ENCODE measurements at places on chromosomes 3 and 15.

DNA sequence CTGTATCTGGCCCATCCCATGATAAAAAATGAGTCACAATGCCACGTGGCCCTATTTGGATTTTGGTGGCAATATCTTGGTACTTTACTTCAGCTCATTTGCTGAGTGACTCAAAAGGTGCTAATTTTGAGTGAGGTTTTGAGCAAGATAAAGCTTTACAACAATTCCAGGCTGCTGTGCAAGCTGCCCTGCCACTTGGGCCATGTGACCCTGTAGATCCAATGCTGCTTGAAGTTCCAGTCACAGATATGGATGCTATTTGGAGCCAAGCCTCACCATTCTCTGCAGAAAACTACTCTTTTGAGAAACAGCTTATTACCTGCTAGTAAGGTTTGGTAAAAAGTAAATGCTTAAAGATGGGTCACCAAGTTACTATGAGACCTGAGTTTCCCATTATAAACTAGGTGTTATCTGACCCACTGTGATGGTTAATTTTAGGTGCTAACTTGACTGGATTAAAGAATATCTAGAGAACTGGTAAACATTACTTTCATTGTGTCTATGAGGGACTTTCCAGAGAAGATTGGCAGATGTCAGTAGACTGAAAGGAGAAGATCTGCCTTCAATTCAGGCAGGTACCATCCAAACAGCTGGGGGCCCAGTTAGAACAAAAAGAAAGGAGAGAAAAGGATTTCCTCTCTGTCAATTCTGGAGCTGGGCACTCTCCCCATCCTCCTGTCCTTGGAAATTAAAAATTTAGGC, 1083.9 kb downstream of the DIPK2A start:
- DNase-seq, result no peak

GRCh38 chr15:59170295-59171066, 36.2 kb upstream of the LDHAL6B start:
- DNase-seq, result no peak

DNA sequence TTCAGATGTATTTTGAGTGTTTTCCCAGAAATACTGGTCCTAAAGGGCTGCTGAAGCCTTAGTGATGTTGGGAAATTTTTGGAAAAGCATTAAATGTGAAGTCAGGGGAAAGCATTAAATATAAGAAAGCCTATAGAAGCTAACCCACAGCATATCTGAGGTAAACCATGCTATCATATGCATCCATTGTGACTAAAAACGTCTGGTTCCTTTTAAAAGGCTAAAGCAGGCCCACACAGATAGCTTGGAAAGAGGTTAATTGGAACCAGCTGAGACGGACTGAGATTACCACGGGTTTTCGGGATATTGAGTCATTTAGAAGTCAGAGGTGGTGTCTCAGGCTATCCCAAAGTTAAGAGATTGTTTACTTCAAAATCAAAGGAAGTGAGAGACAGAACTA, 78.2 kb downstream of the CYP19A1 start:
- DNase-seq, result no peak

- DNase-seq, result no peak
Measured at GRCh38 chr15:39359771-39360170, 221.1 kb upstream of the THBS1 start.

DNA sequence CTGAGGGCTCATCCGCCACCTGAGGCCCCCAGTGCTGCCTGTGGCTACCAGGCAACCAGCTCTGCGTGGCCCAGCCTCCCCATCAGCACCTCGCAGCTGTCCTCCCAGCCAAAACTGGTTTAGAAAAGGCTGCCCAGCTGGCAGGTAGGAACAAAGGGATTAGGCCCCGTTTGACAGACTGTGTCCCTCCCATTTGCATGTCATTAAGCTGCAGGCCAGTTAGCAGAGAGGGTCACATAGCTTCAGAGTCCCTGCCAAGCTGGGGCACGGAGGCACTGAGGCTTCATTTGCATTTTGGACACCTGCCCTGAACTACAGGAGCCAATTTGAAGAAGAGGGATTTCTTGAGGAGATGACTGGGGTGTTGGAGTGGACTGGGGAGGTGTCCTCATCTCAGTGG, 177.9 kb downstream of the TLE3 start:
- DNase-seq, result no peak

DNA sequence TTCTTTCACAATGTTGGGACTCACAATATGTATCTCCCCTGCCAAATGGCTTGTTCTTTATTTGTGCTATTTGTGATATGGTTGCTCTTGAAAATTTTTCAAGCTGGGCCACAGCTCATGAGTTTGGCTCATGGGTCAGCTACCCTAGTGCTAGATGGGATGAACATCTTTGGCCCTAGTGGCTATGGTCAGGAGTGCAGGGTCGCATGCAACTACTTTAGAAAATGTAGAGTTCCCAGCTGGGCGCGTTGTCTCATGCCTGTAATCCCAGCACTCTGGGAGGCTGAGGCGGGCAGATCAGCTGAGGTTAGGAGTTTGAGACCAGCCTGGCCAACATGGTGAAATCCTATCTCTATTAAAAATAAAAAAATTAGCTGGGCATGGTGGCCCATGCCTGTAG, 55.8 kb downstream of the POLR2M start:
- DNase-seq, result no peak

DNA sequence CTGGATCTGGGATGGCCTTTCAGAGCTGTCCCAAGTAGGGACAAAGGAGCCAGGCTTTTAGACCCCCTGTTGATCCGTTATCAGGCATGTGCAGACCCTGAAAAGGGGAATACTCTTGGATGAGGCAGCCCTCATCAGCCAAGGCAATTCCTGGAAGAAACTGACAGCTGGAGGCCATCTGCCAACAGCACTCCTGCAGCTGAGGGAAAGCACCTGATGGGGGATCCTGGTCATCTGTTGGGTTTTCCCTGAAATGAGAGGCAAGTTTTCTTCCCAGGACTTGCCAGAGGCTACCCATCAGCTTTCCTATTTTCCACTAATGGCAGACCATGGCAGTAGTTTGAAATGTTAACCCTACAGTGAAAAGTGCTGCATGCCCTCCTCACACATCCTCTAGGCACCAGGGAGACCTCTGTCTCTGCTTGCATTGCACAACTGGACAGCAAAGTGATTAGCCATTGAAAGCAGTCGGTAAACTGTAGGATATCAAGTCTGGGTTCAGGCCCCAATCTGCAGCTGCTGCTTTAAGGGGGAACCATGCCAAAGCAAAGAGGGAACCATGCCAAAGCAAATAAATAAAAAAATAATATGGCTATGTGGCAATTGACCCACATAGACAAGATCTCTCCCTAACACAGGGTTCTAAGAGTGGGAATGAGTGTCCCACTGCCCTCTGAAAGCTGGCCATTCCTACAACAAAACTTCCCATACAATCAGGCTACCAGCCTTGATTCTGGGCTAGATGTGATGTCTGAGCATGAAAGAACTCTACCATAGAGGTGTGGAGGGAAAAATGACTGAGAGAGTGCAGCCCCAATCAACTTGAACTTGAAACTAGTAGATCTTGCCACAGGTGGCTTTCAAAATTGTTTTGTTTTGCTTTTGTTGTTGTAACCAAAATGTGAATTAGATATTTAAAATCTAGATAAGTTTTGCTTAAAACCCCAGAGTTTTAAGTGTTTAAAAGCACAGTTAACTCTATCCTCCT, 232.0 kb upstream of the STT3B start:
- DNase-seq, result no peak

DNA sequence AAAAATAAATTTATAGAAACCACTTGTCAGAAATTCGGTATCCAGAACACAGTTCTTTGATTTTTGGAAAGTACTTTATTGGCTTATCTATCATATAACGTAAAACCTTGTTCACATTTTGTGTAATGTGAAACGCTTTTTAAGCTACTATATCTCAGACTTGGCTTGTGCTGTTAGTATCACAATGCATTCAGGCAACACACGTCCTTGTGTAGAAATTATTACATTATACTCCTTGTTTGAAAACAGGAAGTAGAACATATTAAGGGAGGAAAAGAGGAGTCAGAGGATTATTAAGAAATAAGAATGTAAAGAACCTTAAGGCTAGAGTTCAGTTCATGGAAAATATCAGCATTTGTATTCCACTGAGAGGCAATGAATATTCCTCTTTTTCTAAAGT, 1.6 kb downstream of the DNAJC13 start:
- no peak for DNase-seq

DNA sequence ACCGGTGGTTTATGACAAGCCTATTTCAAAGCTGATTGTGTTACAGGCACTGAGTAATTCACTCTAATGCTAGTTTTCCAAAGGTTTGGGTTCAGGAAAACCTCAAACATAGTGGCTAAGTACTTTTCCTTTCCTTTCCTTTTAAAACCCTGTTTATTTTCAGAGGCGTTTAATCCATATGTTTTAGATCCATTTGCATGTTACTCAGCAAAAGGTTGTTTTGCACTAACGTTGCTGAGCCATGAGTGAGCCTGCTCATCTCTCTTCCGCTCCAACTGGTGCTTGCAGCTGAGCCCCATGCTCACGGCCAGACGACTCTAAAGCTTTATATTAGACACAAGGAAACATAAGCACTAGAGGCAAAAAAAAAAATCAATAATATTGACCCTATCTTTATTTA, 9.4 kb downstream of the CEMIP start:
- DNase-seq, result no peak

DNA sequence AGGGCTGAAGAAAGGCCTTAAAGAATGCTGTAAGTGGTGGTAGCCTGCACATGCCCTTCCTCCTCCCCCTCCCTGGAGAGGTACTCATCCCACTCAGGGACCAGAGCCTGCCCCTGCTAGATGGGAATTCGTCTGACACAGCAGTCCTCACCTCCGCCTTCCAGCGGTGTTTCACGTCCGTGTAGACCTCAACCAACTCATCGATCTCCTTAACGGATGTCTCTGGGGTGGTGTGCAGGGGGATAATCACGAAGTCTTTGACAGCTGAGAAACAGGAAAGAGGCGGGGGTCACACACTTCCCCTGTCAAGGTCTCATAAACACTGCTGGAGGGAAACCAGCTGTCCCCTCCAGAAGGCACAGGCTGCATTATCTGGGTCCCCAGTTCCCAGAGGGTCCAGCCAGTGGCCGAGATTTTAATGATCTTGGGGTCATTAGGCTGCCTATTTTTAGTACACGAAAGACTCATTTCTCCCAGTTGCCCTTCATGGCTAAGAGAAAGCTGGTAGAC, 9.9 kb downstream of the DNASE1L3 start:
- no peak for DNase-seq

GRCh38 chr3:124700880-124701684, 29.2 kb upstream of the UMPS start:
- DNase-seq, result no peak

- DNase-seq, result no peak
Measured at GRCh38 chr3:52315977-52316764, at the start of gene DNAH1. DNAH1 (plus strand) TSS chr3:52316319; CDS start chr3:52322443, 6,124 bp downstream.

DNA sequence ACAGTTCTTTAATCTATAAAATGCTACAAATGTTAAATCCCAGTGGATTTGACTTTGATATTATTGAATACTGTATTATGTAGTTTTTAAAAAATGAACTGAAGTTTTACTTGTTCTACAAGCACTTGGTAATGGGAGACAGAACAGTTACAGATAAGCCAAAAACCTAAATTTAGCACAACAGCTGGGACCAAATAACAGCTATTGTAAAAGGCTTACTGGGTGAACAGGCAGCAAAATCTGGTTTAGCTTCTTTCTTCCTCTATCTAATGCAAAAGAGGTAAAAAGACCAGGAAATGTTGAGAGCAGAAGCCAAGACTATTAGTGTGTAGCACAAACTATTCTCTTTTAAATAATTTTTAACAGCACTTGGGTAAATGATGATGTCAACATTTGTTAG, 1.6 kb upstream of the ATOSA start:
- DNase-seq, result no peak

DNA sequence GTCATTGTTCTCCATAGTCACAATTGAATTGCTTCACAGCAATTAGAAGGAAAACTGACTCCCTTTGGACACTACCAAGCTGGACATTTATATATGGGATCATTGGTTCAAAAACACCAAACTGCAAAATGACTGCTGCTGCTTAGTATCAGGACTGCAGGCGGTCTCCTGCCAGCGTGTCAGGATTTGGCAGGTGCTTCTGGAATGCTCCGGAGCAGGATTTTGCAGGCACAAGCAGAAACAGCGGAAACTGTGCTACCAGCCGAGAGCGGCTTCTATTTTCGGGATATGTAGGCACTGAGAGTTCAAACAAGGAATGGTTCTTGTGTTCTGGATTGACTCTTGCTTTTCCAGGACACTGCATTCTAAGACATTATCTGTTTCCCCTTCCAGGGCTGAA, 95.5 kb downstream of the SSR3 start:
- no peak for DNase-seq

- no peak for DNase-seq
Measured at GRCh38 chr3:132090921-132091320, 56.1 kb upstream of the CPNE4 start.

GRCh38 chr3:12179441-12179840, 20.7 kb upstream of the TIMP4 start:
- DNase-seq, result no peak

DNA sequence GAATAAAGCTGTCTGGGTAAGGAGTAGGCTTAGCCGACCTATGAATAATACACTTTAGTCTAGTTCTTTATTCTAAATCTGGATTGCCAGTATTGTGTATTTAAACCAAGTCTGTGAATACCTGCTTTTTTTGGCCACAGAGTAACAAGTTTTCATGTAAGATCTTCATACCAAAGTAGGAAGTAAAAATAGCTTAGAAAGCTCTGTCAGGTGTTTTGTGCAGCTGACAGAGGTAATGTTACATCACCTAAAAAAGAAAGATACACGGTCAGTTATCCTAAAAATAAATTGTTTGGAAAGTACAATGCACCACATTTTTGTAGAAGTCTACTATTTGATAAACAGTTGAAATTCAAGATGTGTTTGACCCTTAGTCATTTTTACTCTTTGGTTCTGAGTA, 16.5 kb downstream of the CALML4 start:
- no peak for DNase-seq

DNA sequence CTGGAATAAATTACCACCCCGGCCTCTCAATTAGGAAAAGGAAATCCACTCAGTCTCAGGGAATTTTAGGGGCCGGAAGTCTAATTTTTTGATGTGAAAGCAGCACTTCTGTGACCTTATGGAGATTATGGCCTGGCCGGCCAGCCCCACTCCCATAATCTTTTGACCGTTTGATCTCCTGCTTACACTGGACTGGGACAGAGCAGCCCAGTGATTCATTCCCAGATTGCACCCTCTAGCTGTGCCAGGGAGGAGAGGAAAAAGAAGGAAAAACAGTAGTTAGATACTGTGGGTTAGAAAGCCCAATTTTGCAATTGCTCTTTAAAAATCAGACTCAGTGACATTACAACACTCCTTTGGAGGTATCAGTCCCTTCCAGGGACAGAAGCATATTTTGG, 32.4 kb downstream of the GJD2 start:
- no peak for DNase-seq

DNA sequence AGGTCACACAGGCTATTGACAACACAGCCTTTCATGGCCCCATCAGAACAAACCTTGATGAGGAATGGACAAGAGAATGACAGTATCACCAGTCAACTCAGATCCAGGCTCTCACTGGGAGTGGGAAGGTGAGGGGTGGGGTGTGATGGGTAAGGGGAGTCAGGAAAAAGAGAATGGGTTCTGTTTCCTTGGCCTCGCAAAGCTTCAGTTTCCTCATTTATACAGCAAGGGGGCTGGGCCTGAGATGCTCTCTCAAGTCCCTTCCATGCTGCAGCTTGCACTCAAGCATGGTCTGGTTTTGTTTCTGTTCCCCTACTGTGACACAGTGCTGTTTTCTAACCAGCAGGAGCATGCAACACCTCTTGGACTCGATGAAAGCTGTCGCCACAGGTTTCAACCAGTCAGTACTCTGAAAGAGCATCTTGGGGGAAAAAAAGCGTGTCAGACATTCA, 65.7 kb upstream of the IL12A start:
- no peak for DNase-seq

GRCh38 chr3:136161516-136161915, 34.6 kb downstream of the MSL2 start:
- no peak for DNase-seq

GRCh38 chr15:49148298-49148697, 7.1 kb downstream of the COPS2 start:
- no peak for DNase-seq

All from esophagus squamous epithelium (tissue), 5 donors.